ENCODE measurements at places on chromosomes 7 and 10. TPM values are rescaled to one million over a fixed set of nuclear protein-coding genes. Genes with fewer than 3 reads are reported as not detected.

- no peak overlapping the region for H3K4me3 ChIP-seq
- H3K27ac ChIP-seq: no peak overlapping the region
- H3K27me3 ChIP-seq: no peaks in the 10 kb centered on the region
- DNase-seq: no peak
- H3K36me3 ChIP-seq: no peaks in the 10 kb centered on the region
These were observed 51.6 kb downstream of the SEM1 start for GRCh38 chr7:96658022-96658412.

- no peaks in the 10 kb centered on the region for H3K36me3 ChIP-seq
- H3K27ac ChIP-seq: peak overlapping the region; percentile 19
- H3K4me1 ChIP-seq: peaks cover 65% of the 10 kb centered on the region
- H3K4me3 ChIP-seq: no peak overlapping the region
These were observed 1.7 kb downstream of the ABCC2 start for GRCh38 chr10:99784016-99784726.

DNA sequence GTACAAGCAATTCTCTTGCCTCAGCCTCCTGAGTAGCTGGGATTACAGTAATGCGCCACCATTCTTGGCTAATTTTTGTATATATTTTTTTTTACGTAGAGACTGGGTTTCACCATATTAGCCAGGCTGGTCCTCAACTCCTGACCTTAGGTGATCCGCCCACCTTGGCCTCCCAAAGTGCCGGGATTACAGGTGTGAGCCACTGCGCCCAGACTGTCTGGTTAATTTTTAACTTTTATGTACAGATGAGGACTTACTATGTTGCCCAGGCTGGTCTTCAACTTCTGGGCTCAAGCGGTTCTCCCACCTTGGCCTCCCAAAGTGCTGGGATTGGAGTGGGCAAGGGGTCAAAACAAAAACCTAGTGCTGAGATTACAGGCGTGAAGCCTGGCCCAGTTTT is 101.8 kb downstream of the JMJD1C start:
- no peaks in the 10 kb centered on the region for H3K27me3 ChIP-seq
- H3K4me3 ChIP-seq: no peak overlapping the region
- H3K4me1 ChIP-seq: no peaks in the 10 kb centered on the region
- H3K27ac ChIP-seq: no peak overlapping the region
- no peak for DNase-seq
- H3K36me3 ChIP-seq: no peaks in the 10 kb centered on the region

DNA sequence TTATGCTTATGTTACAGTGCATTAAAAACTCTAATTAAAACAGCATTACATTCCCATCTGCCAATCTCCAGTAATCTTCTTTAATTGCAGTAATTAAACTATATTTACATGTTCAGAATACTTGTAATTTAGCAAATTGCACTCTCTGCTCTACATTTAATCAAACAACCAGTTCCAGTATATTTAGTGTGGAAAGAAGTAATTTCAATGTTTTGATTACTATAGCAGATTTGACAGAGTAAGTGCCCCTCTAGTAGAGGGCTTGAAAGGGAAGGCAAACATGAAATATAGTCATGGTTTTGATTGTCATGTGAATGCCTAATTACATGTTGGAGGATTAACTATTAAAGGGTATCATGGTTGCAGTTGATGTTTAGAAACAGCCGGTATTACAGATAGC is 739.7 kb downstream of the AUTS2 start:
- H3K4me1 ChIP-seq: no peaks in the 10 kb centered on the region
- DNase-seq: no peak
- H3K27me3 ChIP-seq: no peaks in the 10 kb centered on the region
- H3K4me3 ChIP-seq: no peak overlapping the region
- H3K36me3 ChIP-seq: no peaks in the 10 kb centered on the region
- H3K27ac ChIP-seq: no peak overlapping the region

DNA sequence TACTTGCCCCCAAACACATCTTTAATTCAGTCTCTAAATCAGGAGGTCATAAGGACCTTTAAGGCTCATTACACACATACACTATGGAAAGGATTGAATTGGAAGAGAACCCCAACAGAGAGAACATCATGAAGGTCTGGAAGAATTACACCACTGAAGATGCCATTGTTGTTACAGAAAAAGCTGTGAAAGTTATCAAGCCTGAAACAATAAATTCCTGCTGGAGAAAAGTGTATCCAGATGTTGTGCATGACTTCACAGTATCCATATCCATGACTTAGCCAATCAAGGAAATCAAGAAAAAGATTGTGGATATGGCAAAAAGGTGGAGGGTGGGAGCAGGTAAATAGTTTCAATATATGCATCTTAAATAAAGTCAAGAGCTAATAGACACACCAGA is 13.7 kb downstream of the LIPA start:
- H3K36me3 ChIP-seq: peaks cover 19% of the 10 kb centered on the region
- H3K27me3 ChIP-seq: no peaks in the 10 kb centered on the region
- peaks cover 19% of the 10 kb centered on the region for H3K4me1 ChIP-seq
- DNase-seq: no peak
- H3K27ac ChIP-seq: no peak overlapping the region
- no peak overlapping the region for H3K4me3 ChIP-seq

C7orf57 gene
- 0.22 TPM for polyA plus RNA-seq

- H3K36me3 ChIP-seq: no peaks in the 10 kb centered on the region
- no peaks in the 10 kb centered on the region for H3K27me3 ChIP-seq
- H3K4me1 ChIP-seq: no peaks in the 10 kb centered on the region
- no peak overlapping the region for H3K4me3 ChIP-seq
- DNase-seq: no peak
- no peak overlapping the region for H3K27ac ChIP-seq
These were observed 447.2 kb downstream of the LRMDA start for GRCh38 chr10:75878586-75878985.

NAT16 gene
- not detected for polyA plus RNA-seq

LIPN gene
- polyA plus RNA-seq: not detected
